NCI-H1417 (cell line): ENCODE measurements at places on chromosomes 6 and 20.

DNA sequence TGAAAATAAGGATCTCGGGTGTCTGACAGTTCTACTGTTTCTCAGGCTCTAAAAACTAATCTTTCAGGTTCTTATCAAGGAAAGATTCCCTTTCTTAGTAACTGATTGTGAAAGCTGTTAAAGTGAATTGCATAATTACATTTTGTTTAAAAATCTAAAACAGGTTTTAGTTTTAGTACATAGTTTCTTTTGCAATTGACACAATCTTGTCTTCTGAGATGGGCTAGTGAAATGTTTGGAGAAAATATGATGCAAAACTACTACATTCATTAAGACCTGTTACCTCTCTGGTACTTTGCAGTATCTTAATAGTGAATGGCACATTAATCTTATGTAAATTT is 298.4 kb downstream of the UTRN start:
- DNase-seq: no peak

- DNase-seq: no peak
Observed at GRCh38 chr20:51311636-51312479, 230.7 kb downstream of the NFATC2 start.

- no peak for DNase-seq
Observed at GRCh38 chr6:30885481-30885998, 1.2 kb downstream of the DDR1 start.

DNA sequence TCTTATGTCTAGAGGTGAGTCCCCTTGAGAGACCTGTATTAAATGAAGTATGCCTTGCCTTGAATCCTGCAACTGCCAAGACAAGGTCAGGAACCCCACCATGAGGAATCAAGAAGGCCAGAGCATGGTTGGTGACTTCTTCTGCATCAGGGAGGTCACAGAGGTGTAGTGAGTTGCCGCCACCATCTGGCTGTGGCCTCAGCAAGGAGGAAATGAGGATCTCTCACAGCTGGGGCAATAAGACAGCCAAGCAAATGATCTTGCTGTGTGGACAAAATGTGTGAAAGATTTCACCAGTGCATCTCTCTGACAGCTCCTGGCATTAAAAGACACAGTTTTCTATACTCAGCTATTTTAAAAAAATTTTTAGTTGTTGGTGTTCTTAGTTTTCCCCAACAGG is 611.0 kb downstream of the DOK5 start:
- no peak for DNase-seq

DNA sequence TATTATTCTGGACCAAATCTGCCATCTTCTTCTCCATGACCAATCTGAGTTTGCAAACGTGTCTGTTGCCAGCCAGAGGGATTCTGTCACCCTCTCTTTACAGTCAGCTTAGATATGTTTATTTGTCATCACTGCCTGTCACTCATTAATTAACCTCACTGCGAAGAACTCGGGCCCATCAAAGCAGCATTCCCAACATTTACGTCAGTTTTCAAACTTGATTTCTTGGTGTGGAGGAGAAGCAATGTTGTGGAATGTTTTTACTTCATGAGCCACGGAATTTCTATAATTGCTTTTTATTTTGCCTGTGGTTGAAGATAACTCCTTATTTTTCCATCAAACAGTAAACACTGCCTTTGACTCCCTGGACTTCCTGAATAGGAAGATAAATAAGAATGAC is 91.8 kb upstream of the CNKSR3 start:
- no peak for DNase-seq

GRCh38 chr6:135403584-135403983 is 94.0 kb downstream of the AHI1 start:
- no peak for DNase-seq

DNA sequence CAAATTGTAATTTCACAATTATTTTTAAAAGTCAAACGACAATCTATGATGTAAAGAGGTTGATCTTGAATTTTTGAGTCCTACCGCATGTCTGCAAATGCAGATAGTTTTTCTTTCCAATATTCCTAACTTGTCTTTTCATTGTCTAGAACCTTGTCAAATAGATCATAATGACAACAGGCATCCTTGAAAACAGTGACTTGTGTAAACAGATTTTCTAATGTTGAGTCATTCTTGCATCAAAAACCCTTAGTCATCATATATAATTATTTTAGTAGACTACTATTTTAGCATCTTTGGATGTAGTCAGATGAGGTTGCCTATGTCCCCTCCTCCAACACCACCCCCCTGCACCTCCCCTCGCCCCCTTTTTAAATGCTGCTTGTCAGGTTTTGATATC is 43.8 kb downstream of the BMP6 start:
- DNase-seq: peak; percentile 20

DNA sequence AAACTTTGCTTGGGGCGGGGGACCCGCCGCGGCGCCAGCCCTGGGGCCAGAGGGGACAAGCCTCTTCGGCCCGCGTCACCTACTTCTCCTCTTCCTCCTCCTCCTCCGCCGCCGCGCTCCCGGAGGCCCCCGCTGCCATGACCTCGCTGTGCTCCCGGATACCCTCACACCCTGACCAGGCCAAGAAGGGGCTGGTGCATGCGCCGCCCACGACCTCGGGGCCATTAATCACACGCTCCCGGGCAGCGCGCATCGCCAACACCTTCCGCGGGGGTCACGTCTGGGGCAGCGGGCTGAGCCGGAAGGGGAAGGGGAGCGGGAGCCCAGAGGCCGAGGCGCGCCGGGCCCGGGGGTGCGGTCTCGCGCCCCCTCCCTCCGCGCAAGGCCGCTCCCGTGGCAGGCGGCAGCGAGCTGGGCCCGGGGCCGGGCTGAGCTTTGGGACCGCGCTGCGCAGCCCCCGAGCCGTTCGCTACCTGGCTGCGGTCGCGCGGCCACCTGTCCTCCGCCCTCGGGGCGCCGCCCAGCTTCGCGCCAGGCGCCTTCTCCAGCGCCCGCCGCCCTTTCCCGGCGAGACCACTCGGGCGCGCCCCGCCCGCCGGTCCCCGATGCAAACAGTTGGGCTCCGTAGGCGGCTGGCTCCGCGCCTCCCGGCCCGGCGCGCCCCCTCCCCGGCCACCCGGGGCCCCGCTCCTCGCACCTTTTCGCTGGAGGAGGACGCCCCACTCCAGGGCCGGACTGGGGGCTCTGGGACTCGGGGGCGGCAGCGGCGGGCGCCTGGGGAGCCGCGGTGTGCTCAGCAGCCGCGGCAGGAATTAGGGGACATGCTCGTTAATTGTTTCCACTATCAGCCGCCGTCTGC is 575 bp upstream of the CNR1 start:
- peak; percentile 73 for DNase-seq

DNA sequence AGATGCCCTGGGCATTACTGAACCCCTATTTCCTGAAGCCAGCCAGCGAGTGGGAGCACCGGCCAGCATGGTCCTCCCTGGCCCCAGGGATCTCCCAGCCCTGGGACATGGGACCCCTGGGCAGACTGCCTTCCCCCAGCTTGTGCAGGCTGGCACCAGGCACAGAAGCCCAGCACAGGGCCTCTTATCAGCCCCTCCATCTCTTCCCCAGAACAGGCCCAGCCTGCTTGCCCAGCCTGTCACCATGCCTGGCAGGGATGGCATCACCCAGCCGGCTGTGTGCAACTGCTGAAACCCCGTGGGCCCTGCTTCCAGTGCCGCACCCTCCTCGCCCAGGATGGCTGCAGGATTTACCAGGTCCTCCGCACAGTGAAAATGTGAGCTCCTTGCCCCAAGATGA is 6.1 kb upstream of the OSBPL2 start:
- DNase-seq: no peak

DNA sequence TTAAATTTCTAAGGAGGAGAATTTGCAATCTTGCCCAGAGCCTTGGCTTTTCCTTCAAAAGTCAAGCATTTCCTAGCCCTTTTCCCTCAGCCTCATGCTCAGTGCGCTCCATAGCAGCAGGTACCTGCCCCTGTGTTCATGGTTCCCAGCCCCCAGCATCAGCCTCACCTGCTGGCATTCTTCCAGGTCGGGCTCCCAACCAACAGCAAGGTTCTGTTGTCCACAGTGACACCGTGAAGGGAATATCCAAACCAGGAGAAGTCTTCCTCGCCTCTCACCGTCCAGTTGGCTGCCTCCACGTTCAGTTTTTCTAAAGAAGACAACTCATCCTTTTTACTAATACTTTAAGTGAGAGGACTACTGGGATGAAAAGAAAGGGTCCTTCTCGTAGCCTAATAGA is 42.7 kb downstream of the GPLD1 start:
- DNase-seq: no peak

GRCh38 chr6:21928827-21929226 is 335.3 kb downstream of the SOX4 start:
- DNase-seq: no peak

DNA sequence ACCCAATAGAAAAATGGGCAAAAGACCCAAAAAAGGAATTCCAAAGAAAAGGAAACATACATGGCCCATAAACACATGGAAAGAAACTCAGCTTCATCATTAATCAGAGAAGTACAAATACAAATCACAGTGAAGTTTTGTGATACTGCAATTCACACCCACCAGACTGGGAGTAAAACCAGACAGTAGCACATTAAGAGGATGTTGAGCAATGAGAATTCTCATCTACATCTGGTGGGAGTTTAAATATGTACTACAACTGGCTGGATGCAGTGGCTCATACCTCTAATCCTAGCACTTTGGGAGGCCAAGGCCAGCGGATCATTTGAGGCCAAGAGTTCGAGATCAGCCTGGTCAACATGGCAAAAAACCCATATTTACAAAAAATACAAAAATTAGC is 125.7 kb upstream of the PHACTR1 start:
- DNase-seq: no peak

DNA sequence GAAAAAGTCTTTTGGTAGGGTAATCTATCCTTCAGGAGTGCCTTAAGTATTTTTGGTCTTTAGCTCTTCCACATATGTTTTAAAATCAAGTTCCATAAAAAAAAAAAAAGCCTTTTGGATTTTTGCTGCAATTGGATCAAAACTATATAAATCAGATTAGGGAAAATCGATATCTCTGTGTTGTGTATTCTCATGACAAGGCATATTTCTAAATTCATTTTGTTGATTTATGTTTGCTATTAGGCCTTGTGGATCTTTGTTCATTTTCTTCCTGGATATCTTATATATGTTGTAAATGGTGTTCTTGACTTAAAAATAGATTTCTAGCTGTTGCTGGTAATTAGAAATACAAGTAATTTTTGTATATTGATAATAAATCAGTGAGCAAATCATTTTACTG is 8.8 kb downstream of the HSF2 start:
- DNase-seq: no peak

GRCh38 chr20:2255926-2256531 is 39.8 kb upstream of the TGM3 start:
- DNase-seq: no peak

- no peak for DNase-seq
Observed at GRCh38 chr20:51446656-51447055, 95.9 kb downstream of the NFATC2 start.

DNA sequence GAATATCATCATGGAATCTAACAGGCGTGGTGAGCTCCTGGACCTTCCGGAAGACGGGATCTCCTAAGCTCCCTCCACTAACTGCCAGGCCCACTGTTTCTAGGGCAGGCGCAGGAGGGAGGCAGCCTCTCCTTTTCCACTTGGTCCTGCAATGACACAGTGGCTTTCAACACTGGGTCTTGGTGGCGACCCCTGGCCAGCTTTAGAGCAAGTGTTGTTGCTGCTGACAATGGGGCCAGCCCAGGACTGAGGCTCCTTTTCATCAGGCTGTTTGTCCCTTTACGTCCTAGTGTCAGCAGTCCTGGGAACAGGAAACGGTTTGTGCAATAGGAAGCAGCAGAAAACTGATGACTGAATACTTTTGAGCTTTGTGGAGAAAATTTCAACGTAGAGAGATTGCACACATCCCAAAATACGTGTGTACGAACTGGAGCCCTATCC is 9.7 kb upstream of the QKI start:
- DNase-seq: no peak
